ENCODE measurements at places on chromosomes 1 and 21.

GRCh38 chr21:42146273-42146805, 72.6 kb upstream of the ABCG1 start:
- no peak for DNase-seq

GRCh38 chr1:246708166-246708565, 16.0 kb upstream of the SCCPDH start:
- no peak for DNase-seq

- no peak for DNase-seq
These were observed 146.3 kb upstream of the DUSP10 start for GRCh38 chr1:221888218-221888617.

DNA sequence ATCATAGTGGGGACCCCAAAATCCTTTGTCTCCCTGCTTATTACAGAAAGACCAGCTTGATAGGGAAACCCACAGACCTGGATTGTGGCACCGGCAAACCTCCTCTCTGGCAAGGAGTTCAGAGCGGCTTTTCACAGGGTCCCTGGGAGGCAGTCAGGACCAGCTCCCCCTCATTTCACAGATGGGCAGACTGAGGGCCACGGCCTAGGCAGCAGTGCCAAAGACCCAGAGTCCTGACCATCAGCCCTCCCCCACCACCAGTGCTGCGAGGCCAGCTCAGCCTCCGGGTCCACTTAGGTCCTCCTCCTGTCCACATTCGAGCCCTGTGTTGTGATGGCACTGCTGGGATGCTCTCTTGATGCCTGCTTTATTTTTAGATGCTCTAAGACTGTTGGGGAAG, 57.2 kb downstream of the CAMK2N1 start:
- no peak for DNase-seq

DNA sequence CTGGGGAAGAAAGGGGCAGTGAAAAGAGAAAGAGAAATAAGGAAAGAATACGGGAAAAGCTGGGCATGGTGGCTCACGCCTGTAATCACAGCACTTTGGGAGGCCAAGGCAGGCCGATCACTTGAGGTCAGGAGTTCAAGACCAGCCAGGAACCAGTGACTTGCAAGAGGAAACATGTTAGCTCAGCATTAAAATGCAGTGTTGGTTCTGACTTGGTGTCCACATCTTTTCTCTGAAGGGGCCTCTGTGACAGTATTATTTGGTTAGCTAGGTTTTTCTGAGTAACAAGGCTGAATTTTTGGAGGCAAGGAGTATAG, 26.8 kb downstream of the IER5 start:
- DNase-seq, result no peak

GRCh38 chr1:7767176-7767575, 3.9 kb upstream of the VAMP3 start:
- DNase-seq, result no peak
